Activated naive CD4-positive, alpha-beta T cell treated with Interleukin-2 at 50 U/mL for 16 hours (primary cell): ENCODE measurements at places on chromosomes 2 and 18.
A peak's percentile ranks its signal among the peaks of the same experiment; 100 is the strongest.

GRCh38 chr2:98730053-98730706, 752 bp downstream of the MGAT4A start:
- DNase-seq = peak; percentile 62

GRCh38 chr2:159712929-159713420, 669 bp downstream of the MARCHF7 start:
- DNase-seq = no peak

DNA sequence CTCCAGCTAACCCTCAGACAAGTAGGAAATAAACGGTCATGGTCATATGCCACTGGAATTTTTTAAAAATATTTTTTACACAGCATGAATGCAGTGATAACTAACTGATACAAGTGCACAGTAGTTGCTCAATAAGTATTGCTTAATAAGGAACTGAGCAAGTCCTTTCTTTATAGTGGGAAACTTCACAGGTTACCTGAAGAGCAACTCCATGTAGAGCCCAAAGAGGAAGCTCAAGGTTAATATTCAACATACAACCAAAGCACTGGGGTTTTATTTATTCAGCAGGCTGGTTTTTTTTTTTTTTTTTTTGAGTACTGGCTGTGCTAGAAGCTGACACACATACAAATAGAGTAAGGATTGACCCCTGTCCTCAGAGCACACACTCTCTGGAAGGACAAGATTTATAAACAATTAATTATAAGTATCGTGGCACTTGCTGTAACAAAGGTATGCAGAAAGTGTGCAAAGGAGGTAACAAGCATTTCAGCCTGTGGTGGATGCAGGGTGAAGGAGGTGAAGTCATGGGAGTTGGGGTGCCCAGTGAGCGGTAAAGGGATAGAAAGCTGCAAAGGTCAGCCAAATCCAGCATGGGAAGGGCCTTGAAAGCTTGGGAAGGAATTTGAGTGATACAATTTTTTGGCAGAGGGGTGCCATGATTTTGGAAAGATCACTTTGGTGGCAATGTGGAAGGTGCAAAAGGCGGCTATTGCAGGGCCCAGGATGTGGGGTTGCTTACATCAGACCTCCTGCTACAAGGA, 52.7 kb downstream of the ATOH8 start:
- DNase-seq = no peak

GRCh38 chr2:36482576-36483214, 115.3 kb downstream of the FEZ2 start:
- no peak for DNase-seq

DNA sequence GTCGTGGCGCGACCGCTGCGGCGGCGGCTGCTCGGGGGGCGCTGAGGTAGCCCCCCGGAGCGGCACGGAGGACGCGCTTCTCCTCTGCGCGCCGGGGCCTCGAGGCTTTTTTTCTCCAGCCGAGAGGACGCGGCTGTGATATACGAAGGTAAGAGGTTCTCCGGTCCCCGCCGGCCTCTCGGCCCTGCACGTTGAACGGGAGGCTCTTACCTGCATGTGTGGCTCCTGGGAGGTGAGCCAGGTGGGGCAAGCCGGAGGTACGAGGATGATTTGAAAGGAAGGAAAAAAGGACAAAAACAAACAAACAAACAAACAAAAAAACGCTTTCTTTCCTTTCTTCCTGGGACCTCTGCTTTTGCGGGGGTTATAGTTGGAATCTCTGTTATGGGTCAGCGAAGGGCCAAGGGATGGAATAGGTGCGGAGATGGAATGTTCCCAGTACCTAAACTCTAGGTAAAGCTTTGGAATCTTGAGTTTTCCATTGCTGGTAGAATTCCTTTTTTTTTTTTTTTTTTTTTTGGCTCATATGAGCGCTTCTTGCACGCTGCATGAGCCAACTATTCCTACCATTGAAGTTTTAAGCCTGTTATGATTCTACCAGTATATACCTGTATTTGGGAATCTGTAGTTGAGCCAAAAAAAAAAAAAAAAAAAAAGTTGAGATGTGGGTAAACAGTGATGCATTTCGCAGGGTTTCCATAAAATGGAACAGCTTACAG, 674 bp downstream of the PTPN4 start:
- no peak for DNase-seq

DNA sequence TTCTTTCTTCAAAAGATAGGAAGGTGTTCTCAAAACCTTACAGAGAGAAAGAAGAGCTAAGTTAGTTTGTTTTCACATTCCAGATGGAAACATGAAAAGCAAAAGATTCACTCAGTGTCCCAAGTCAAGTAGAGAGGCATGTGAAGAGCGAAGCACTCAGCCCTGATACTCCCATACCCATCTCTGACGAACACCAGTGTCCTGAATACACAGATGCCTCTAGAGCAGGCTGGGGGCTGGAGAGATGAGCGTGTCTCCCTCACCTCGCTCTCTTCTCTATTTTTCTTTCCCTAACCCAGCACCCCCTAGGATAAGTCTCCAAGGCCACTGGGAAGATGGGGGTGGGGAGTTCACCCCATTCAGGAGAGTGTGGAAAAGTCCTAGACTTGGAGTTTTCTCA, 227.8 kb downstream of the TMEM163 start:
- no peak for DNase-seq

DNA sequence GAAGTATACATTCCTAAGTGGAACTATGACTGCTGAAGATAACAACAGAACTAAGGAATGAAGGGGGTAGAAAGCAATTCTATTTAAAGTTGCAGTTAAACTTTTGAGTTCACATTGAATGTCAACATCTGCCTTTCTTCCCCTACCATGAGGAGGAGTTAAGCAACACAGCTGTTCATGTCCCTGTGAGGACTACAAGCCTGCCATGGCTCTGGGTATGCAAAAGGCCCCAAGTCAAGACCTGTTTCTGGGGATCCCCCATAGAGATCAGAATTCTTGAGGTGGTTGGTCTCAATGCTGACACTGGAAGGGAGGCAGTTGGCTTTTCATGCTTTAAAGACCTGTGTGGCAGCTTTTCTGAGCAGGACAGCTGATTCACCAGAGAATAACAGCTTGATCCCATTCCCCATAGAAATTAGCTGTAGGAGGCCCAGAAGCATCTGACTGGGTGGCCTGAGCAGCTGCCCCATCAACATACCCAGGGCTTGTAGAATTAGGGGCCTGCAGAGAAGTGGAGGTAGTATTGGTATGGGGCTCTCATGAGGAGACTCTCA, 131.0 kb downstream of the SETBP1 start:
- no peak for DNase-seq

DNA sequence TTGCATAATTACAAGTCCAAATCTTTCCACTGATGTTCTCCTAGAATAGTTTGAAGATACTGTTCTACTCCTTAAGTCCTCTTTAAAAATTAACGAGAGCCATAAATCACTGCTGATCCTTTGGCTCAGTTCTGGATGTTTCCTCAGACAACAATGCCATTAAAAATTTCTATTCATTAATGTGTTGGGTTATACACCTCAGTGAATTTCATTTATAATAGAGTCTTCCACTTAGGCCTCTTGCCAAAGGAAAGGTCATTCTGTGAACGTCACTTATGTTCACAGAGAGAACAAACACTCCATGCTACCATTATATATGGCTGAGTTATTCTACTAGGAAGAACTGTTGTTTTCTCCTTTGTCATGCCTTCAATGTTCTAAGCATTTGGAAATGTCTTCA, 1472.3 kb upstream of the CELF4 start:
- DNase-seq = no peak

DNA sequence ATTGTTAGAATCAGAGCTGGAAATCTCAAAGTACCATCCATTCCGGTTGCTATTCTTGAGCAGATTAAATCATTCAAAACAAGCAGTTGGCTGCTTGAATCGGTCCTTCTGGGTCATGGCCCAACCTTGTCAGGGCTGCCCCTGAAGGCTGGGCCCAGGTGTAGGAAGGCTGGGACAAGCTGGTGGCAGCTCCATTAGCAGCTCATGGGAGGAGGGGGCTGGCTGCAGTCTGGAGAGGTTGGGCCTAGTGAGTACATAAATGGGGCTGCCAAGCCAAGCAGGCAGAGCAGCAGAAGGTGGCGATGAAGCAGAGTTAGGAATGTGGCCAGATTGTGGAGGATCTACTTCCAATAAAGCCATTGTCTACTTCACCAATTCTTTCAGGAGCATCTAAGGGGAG, 81.4 kb downstream of the ADCYAP1 start:
- DNase-seq = no peak

GRCh38 chr2:69375494-69376353, 11.3 kb downstream of the GFPT1 start:
- no peak for DNase-seq

DNA sequence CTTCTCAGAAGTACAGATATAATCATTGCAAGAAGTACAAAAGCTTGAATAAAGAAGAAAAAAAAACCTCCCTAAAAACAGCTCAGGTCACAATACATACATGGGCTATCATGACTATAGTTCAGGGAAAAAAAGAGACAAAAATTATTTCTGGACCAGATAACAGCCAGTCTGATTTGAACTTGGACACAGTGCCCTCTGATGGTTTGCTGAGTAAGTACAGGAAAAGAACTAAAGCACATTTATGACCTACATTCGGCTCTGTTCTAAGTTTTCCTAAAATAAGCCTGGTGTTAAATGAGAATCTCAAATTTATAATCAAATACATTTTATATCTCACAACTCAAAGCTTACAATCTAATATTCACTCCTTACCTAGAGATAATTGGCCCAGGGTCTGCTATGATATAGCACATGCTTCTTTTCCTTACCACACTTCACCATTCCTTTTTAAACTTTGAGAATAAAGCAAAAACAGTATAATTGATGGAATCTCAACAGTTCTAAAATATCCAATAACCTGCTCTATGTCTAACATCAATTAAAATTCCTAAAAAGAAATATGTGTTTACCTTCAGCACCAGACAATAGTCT, 81.1 kb downstream of the RAPH1 start:
- DNase-seq = peak; percentile 6

DNA sequence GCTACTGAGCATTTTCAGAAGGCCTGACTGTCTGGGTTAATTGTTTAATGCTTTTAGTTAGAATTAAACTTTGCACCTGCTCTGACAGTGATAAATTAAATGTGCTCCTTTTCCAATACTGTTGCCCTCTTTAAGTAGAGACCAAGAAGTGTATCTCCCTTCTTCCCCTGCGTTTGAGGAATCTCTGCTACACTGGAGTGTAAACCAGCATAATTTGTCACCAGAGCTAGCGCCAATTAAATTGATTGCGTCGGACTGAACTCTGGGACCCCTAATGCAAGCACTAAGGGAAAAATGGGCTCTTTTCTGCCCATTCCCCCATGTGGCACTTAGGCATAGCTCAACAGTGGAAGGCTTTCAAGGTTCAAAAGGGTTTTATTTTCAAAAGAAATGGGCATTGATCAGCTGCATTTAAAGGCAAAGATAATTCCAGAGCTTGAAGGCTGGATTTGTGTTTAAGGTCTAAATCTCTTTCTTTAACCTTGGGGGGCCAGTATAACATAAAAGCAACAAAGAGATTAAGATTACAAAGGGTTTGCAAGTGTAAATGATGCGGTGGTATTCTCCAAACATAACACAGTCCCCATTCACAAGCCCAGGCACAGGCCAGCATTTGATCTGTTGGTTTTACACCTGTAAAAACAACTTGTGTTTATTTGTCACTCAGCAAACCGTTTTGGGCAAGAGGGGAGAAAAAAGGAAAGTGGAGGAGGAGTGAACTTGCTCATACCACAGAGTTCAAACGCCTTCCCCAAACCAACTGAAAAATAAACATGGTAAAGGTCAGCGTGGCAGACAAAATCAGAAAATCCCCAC, 427.6 kb downstream of the BCL11A start:
- DNase-seq = no peak

DNA sequence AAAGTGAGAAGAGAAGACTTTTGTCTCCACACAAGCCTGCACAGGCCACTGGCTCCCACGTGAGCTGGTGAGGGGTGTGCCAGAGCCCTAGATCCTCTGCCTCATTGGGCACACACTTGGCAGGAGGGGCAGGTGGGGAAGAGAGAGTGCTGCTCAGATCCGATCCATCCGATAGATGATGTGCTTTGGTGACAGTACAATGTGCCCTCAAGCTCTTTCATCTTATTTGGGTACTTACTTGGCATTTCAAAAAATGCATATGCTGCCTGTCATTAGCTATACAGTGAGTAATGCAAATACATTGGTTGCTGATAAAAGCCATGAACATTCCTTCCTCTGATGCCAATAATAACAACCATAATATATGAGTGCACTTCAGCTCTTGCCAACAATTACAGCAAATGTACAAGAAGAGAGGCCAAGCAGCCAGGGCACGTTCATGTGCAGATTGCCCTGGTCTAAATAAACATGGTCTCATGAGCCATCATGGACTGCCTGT, 255.3 kb downstream of the VAPA start:
- no peak for DNase-seq

GRCh38 chr2:69054431-69054830, 41.5 kb downstream of the ANTXR1 start:
- DNase-seq = no peak

DNA sequence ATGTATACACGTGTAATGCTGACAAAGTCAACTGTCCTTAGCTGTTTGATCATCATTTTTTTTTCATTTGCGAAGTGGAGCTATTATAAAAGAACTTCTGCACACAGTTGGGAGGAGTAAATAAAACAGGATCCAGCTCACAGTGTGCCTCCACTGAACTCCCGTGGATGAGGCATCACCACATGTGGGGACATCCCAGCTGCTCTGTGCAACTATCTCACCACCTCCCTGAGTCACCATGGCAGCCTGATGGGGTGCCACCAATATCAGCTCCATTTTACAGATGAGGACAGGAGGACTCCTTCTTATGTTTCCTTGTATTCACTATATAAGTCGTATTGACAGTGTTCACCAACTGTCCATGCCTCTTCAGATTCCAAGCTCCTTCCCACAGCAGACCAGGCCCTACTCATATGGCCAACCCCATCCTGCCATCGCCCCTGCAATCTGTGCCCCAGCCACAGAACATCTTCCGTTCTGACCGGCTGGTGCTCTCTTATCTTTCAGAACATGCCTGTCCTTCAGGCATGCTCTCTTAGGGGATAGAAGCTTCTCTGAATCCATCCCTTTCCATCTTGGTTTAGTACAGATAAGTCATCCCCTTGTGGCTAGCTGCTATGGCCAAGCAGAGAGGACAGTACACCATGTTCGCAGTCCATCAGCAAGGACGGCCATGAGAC, 288.1 kb downstream of the RNF144A start:
- no peak for DNase-seq

- DNase-seq = no peak
Observed at GRCh38 chr2:135093670-135094330, 41.7 kb downstream of the RAB3GAP1 start.
